PC-3 (cell line): ENCODE measurements at places on chromosomes 6 and 20. TPM values are rescaled to one million over a fixed set of nuclear protein-coding genes. Genes with fewer than 3 reads are reported as not detected.

Gene TFAP2D
- not detected in 2 replicates for total RNA-seq

Gene RNF144B
- total RNA-seq, result 4.6 and 7.8 TPM in 2 replicates

DNA sequence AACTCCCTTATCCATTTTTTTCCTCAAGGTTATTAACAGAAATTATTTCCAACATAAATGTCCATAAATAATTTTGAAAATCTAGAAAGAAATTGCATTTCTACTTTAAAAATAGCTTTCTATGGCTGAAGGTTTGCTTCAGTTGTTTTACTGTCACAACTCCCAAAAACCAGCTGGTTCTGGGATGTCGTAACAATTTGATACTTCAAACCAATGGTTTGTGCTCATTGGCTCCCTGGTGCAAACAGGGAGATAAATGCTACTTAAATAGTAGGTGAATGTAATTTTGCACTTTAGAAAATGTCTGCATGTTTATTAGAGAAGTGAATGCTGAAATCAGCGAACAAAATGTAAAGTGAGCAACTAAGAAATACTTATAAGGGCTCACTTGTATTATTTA is 31.1 kb downstream of the LAMA2 start:
- DNase-seq, result no peak

DNA sequence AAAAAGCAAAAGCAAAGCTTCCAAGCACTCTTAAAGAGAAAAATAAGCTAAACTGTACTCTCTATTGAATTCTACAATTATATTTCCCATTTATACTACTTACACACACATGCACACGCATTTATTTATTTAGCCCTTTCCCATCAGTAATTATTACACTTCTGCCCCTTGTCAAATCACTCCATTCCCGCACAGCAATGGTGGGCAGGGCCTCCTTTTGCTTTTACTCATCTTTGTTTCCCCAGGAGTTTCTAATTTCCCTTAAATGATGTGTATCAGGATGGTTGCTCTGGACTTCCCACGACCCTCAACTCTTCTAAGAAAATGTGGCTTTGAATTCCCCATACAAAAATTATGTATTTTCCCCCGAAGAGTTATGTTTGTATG is 19.9 kb downstream of the PXT1 start:
- no peak for DNase-seq

- DNase-seq, result no peak
These were observed 83.0 kb upstream of the TCF21 start for GRCh38 chr6:133805876-133806275.
